ENCODE measurements at places on chromosomes 5 and 9. TPM values are rescaled to one million over a fixed set of nuclear protein-coding genes. Genes with fewer than 3 reads are reported as not detected.

DNA sequence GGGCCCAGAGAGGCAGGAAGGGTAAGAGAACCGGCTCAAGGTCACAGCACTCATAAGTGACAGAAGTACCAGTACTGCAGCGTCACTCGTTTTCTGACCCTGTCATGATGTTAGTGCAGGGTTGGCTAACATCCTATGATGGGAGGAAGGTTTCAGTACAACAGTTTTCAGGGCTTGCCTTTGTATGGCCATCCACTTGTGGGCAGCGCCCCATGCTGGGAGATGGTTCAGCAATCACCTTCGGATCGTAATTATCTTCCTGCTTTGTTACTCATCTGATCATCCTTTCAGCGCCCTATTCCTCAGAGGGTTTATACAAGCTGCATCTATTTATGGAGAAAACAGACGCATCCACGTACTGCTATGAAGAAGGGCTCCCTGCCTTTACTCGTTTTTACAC lies 2.4 kb downstream of the MAP1B start:
- DNase-seq = no peak

DNA sequence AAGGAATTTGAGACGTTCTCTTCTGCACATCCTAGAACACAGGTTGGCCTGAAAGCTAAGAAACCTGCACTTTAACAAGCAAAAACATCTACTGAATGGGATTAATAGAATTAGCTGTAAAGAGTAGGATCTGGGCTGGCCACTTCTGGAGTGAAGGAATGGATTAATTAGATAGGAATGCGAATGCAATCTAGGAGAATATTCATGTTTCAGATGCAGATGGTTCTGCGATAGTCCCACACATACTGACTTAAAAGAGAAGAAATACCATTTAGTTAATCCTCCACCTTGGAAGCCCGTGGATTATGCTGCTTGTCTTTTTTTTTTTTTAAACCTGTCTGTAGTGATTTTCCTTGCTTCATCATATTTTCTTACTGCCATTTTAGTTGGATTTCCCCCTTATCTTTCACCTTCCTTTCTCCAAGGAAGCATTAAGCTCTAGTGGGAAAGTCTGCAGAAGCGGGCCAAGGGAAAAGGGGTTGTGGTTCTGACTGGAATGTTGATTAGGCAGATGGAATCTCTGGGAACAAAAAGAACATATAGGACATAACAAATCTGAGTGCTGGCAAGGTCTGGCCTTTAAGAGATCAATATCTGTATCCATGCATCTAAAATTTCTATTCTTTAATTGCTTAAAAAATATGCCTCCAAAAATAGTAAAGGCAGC lies 152.4 kb downstream of the ALDH1A1 start:
- no peak for DNase-seq

DNA sequence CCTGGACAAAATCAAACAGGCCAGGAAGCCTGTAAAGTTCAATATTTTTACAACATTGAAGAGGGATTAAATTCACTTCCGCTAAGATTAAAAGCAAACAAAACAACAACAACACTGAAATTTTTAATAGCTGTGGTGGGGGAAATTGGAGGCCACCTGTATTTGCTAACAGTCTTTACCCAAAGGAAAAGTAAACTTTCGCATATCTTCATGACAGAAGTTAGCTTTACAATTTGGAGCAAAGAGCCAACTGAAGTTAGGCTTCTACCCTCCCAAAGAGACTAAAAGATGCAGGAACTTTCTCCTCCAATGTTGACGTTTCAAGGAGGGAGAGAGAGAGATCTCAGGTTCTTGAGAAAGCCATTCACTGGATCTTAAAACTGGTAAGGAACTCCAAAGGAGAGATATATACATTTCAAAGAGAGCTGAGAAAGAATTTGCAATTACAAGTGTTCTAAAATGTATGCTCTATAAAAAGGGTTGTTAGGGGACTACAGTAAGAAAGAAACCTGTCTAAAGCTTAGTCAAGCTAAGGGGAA lies 349.2 kb upstream of the CDH9 start:
- no peak for DNase-seq

DNA sequence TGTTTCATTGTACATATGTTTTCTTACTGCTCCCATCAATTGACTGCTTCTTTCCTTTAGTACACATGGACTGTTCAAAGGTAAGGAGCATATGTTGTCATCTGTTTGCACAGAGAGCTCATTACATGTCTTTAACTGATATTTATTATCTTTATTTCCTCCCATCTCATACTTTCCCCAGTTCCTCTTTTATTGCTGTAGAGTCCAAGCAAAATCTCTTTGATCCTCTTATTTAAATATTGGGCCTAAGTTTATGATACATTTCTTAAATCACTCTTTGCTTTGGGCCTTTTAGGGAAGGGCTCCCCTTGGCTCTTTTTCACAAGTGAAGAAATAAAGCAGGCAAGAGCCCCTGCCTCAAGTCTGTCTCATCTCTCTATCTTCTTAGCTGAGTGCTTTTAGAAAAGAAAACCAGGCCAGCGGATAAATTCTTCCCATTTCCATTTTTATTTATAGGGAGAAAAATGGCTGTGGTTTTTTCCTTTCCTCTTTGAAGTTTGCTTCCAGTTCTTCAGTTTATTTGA lies 152.4 kb downstream of the DOCK2 start:
- DNase-seq = no peak

DNA sequence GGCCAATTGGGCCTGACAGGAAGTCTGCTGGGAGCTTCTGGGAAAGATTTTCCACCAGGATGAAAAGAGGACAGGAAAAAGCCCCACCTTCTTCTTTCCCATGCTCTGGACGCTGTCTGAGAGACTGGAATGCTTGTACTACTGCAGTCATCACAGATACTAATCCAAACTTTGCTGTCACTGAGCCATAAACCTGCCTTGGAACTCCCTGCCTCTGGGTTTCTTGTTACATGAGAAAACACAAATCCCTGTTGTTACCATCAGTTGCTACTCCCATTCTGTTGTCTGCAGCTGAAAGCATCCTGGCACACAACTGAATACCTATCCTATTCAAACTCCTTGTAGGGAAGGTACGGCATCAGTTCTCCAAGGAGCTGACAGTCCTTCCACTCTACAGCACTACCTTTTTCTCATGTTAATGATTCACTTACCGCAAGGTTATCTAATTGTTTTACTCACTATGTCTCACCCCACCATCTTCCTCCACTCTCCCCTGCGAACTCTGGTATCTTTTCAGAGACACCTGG lies 167.5 kb downstream of the CDK5RAP2 start:
- DNase-seq = no peak

DNA sequence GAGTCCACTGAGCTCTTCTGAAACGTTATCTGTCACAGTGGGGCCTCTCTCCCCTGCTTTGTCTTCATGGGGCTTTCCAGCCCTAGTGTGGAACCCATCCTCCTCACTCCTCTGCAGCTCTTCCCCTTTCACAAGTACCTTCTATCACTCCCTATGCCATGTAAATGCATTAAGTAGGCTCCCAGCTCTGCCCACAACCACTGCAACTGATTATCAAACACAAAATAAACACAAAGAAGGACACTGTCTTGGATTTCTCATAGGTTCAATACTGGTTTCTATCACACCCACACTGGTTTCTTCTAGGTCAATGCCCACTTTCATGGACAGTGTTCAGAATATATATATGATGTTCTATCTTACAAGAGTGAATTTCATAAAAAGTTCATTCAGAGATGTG lies 139.4 kb downstream of the GNAQ start:
- no peak for DNase-seq

DNA sequence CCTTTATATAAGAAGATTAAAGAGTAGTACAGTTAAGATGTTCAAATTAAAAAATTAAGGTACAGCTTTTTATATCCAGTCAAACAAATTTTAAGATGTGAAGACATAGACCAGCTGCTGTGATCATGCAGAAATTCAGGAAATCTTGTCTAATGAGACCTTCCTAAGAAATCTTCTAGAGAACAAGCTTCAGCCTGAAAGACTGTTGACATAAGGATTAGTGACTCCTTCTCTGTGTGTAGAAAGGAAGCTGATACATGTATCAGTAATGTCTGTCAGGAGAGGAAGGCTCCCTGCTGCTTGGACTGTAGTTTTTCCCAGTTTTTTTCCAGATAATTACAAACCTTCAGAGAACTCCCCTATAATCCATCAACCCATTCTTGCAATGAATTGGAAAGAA lies 75.8 kb upstream of the PCSK5 start:
- DNase-seq = no peak

DNA sequence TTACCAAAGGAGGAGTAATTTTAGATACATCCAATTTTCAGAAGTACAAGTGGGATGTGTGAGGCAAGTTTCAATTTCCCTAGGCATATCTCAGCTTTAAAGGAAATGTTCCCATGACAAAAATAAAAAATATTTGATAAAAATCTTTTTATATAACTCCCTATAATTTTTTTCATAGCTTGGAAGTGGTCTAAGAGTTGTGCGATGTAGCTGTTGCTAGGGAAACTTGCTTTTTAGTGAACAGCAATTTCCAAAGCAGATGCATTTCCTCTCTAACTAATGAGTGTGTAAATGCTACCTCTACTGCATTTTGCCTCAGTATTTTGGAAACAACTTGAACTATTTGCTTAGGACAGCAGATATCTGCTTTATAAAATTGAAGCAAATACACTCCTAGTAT lies 39.6 kb downstream of the MACIR start:
- no peak for DNase-seq

DNA sequence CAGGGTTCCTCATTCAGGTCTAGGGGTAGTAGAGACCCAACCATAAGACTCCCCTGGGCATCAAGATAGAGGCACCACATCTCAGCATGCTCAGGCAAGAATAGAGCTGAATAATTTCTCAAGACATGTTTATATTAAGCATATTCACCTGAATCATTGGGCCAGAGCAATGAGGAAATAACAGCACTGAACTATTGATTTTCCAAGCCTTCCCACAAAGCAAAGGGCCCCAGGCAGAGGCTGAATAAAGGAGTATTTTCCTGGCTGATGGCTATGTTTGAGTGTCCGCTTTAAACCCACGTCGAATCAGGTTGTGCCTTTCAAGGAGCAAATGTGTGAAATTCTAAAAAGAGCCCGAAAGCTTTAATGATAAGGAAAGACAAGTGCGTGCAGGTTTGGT lies 129.2 kb downstream of the HSD17B3 start:
- DNase-seq = no peak

DNA sequence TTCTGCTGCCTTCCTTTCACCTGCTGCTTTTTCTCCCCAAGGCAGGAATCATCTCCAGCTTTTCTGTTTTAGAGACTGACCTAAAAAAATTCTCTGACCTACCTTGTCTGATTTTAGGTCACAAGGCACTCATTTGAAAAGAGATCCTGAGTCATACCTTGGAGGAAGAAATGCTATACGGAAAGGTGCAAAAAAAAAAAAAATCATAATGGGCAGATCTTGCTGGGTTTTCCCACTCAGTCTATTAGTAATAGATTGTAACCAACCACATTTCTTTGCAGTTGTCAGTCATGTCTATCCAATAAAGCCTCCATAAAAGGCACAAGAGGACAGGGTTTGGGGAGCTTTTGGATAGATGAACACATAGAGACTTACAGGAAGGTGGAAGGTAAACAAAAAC lies 70.0 kb downstream of the MTREX start:
- DNase-seq = no peak

- DNase-seq = no peak
Observed at GRCh38 chr5:154129013-154129412, 61.5 kb upstream of the GALNT10 start.

DNA sequence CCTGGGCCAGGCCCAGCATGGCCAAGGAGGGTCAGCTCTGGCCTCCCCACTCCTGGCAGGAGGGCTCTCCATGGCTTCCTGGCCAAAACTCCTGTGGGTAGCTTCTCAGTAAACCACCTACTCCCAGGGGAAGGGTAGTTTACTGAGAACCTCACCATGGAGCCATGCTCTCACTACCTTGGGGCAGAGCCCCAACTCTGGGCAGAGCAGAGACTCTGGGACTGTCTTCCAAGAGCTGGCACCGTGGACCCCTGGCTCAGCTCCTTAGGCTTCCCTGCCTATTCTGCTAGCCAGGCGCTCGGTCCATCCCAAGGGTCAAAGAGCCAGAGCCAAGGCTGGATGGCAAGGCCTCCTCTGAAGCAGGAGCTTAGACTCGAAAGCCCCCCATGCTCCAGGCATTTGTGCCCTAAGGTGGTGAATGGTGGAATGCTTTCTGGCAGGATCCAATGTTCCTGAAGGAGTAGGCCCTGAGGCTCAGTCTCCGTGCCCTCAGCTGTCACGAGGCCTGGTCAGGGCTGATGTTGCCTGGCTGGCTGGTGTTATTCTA lies 19.6 kb downstream of the TCF7 start:
- DNase-seq = no peak

- no peak for DNase-seq
Observed at GRCh38 chr5:44336708-44337107, 52.5 kb downstream of the FGF10 start.

GRCh38 chr5:177269976-177270375 lies 33.5 kb downstream of the RAB24 start:
- DNase-seq = no peak

DNA sequence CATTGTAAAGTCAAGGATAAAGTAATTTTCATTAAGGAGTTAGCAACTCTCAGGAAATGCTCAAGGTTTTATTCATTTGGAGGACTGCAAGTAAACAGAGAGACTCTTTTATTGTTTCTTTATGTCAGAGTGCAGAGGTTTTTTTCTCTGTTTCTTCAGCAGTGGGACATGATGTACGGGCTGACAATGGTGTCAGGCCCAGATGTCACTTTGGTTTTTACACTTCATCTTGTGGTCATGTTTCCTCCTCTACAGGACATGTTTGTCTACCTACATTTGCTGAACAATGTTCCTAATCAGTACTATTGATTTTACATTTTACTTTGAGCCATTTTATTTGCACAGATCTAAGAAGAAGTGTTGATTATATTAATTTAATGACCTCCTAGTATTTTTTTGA lies 72.8 kb upstream of the PARP8 start:
- peak; percentile 77 for DNase-seq

DNA sequence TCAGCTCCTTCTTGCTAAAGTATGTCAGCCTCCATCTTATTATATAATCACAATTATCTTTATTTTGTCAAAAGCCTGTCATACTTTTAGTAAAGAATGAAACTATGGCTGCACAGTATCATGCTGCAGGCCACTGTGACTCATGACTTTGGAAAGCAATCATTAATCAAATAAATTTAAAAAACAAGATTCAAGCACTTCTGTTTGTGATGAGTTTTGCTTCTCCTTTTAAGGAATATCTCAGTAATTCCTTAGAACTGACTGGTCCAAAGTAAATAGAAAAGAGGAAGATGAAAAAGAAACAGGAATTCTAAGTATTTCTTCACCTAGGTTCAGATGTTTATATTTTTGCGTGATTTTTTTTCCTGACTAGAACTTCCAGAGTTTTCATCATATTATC lies 83.1 kb downstream of the EDIL3 start:
- DNase-seq = no peak

GPRIN1 gene
- polyA plus RNA-seq = 0.34 TPM

PCDHGA10 gene
- 0.43 TPM for polyA plus RNA-seq

GPR150 gene
- polyA plus RNA-seq = 1.9 TPM

MCC gene
- 0.63 TPM for polyA plus RNA-seq

MCTP1 gene
- polyA plus RNA-seq = 1.5 TPM

MARCOL gene
- not detected for polyA plus RNA-seq

GOLM1 gene
- polyA plus RNA-seq = 16.3 TPM

SLC6A19 gene
- polyA plus RNA-seq = not detected

Data from immature natural killer cell (primary cell).